Foreskin melanocyte (primary cell): ENCODE measurements at places on chromosomes 5 and 9.

DNA sequence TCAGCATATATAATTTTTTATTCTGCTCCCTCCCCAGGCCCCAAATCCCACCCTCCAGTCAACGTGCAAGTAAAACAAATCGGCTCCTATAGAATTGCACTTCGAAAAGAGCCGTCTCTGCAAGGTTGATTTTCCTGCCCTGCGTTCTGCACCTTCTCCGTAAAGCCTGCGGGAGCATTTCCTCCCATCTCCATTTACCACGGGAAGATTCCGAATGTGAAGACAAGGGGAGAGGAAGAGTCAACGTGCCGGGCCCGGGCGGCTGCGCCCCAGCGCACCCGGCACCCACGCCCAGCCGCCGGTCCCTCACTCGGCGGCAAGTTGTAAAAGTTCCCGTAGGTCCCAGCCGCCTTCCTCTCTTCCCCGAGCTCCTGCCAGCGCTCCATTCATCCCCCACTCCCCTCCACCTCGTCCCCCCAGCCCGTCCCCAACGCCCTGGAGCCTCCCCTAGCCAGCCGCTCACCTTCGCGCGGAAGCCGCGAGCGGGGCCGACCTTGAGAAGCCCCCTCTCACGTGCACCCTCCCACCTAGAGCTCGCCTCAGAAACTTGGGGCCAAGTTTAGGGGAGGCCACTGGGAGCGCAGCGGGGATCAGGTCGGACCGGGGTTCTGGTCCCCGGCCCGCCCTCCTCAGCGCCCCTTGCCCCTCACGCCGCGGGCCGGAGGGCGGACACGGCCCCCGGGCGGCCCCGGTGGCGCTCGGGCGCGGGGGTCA lies 431 bp downstream of the BNC2 start:
- DNase-seq: no peak

GRCh38 chr9:108550106-108550505 lies 305.7 kb downstream of the ACTL7B start:
- DNase-seq: no peak

- DNase-seq: no peak
These were observed 51.5 kb upstream of the SAP30L start for GRCh38 chr5:154394307-154394706.

DNA sequence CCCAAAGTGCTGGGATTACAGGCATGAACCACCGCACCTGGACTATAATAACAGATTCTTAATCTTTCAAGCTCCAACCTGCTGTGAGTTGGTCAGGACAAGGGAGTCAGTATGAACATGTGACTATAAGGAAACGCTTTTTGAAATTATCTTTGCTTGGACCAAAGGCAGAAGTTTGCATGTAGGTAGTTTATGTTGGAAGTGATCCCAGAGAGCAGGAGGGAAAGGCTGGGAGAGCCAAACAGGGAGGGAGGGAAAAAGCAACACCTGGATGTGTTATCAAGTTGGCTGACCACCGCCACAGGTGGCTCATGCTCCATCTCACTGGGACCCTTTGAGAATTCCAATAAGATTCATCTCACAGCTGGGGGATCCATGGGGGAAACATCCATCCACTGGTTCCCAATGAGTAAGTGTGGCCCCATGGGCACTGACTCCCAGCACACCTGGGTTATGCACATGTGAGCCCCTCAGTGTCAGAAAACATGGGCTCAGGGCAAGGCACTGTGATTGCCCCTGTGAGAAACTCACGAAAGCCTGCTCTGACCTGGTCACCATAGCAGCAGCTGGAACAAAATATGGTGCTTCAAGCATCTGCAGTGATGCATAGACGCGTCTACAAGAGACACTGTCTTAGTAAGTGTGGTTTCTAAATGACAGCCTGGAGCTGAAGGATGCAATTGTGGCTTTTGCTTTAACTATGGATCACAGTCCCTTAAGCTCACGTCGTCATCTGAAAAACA lies 62.1 kb downstream of the ARSB start:
- no peak for DNase-seq

DNA sequence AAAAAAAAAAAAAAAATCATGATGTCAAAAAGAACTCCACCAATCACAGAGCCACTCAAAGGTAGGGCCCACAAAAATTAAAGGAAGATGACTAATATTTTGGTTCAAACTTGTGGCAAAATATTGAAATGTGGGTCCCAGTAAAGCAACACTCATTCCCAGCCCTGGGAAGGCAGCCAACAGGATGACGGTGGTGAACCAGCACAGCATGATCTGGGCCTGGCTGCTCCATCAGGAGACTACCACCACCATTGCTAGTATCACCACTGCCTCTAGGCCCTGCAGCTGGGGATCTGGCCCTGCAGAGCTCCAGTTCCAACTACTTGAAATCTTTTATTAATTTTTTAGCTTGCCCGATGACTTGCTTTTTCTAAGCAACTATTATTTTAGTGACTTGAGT lies 206.8 kb upstream of the ITGA1 start:
- no peak for DNase-seq

DNA sequence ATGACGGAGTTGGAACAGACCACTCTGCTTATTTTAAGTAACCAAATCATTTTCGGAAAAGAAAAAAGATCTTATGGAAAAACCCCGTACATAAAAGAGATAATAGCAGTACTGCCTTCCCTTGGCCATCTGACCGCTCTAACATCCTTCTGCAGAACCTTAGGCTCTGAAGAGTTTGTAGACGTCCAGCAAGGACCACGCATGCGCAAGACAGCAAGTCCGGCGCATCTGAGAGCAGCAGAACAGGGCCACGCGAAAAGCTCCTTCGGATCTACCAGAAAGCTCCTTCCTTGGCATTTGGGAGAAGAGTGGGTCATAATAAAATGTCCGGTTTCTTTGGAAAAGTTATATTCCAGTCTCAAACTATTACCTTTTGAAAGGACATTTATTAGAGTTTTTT lies 26.8 kb downstream of the PAX5 start:
- DNase-seq: no peak
